NCI-H2227 treated with DMSO at 0.1 percent for 48 hours (cell line): ENCODE measurements at places on chromosomes 16 and 17.
A peak's percentile ranks its signal among the peaks of the same experiment; 100 is the strongest.

- no peak for DNase-seq
These were observed 8.5 kb downstream of the RPH3AL start for GRCh38 chr17:343875-344752.

DNA sequence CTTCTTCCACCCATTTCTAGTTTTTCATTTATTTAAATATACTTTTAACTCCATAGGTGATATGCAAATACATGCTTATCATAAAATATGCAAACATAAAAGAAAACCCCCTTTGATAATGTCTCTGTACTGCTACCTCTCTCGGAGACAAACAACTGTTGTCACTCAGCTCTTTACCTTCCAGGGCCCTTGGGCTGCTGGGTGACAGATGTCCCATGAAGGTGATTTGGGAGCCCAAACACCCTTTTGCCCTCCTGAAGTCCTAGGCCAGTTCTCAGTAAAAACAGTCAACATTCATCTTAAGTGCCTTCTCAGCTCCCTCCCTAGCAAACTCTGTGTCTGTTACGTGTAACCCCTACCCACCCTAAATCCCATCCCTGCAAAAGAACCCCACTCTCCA is 37.5 kb downstream of the CHD9 start:
- DNase-seq, result no peak

DNA sequence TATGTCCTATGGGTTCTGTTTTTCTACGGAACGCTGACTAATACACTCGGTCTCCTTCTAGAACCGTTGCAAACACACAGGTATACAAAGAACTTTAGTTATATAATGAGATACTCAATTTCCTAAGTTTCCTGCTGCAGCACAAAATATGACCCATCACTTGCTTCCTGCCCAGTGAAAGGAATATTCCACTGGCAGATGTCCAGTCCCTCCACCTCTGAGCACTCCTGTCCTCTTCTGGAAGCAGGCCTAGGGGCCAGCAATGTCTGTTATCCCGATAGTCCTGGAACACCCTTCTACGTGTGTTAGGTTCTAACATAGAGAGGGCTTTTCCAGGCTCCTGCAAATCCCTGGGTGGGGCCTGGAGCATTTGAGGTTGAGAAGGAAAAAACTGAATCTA is 32.7 kb downstream of the ADAMTS18 start:
- no peak for DNase-seq

DNA sequence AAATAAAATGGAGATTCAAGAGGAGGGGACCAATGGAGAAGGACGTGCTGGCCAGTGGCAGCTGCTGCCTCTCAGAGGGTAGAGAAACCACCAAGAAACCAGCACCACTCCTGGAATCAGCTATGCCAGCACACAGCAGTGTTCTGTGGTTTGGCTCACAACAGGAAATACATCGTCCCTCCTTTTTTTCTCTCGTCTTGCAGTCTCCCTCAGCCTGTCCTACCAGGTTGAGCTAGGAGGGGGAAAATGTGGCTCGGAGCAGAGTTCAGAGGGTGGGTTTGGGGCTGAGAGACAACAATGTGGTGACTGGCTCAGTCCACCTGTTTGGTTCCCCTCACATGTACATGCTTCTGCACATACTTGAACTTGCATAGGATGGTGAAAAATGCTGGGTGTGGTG is 19.9 kb upstream of the SLC16A5 start:
- no peak for DNase-seq

DNA sequence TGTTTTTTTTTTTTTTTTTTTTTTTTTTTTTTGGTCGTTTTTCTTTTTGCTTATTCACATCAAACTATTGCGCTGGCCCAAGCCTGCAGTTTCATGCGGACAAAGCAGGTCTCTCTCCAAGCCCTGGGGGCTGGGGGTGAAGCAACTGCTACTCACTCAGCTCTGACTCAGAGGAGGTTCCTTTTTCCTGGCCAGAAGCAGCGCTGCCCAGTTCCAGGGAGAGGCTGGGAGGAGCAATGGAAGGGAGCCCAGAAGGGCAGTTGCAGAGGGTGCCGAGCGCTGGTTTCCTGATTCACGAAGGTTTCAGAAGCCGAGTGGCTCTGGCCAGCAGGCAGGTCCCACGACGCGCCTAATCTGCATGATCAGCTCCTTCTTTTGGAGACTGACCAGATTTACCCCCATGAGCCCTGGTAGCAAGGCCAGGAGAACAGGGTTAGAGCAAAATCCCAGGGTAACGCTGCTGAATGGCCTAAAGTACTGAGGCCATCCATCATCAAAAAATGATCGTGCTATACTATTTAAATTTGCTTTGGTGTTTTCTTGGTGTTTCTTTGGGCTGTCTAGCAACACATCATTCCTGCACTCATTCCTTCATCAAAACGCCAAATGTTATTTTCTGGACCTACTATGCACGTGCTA is 144.7 kb upstream of the SOX9 start:
- DNase-seq, result no peak

GRCh38 chr17:61299517-61300513 is 99.8 kb upstream of the TBX2 start:
- no peak for DNase-seq

GRCh38 chr16:69709456-69710084 is 16.8 kb downstream of the NQO1 start:
- DNase-seq, result peak; percentile 49
